ENCODE measurements at places on chromosomes 6 and 20.

DNA sequence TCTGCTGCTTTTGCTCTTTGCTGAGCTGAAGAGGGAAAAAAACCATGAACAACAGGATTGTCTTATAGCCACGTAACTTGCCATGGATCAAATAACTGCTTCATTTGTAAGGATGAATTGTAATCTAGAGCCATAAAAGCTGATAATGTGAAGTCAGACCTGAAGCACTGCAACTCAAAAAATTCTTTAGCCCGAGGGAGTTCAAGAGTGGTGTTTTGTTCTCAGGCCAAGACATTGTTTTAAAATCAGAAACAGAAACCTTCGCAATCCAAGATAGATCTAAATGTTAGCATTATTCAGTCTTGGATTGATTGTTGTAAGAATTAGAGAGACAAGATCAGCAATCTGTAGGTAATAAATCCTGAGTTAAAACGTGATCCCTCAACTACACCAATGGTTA, at the start of gene TRAPPC3L:
Gene TRAPPC3L, minus strand, starts transcription at position 34 of the 400 bp plus-strand sequence. CDS start 170 bp downstream, outside the sequence.
- no peak for DNase-seq

DNA sequence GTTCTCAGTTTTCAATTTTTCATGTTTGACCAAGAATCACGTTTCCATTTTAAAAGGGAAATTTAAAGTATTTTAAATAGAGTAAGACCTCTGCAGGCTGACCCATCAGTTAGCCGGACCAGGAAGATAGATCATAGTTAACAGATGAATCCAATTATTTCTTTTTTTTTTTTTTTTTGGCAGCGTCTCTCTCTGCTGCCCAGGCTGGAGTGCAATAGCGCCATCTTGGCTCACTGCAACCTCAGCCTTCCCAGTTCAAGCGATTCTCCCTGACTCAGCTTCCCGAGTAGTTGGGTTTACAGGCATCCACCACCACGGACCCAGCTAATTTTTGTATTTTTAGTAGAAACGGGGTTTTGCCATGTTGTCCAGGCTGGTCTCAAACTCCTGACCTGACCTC, 256.7 kb upstream of the CNR1 start:
- DNase-seq: no peak

DNA sequence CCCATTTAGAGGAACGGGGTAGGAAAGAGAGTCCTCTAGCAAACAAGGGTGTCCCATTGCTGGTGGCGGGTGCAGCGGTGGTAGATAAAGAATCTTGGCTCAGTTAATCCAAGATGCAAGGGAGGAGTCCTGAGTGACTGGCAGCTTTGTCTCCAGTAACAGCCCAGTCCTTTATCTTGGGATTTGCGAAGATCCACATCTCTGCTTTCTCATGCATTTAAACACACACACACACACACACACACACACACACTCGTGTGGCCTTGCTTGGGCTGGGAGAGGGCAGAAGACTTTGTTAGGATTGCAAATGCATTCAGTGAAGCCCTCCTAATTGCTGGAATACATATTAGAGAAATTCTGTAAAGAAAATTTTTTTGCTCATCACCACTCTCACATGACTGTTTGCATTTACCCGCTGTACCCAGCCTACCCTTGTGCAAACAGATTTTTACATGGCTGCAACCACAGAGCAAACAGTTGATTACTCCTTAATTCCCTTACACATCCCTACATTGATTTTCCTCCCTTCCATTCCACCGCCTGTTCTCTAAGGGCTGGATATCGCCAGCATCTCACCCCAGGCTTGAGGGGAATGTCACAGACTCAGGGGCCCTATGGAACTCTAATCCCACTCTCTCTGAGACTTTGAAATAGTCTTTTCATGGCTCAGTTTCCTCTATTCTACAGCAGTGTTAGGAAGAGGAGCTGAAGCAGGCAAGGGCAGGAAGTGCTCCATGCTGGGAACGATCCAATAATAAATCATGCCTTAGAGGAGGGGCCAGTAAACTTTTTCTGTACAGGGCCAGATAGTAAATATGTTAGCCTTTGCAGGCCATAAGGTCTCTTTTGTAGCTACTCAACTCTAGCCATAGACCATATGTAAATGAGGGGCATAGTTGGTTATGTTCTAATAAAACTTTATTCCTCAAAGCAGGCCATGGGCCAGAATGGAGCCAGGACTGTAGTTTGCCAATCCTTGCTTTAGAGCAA, 3.5 kb downstream of the C6orf132 start:
- no peak for DNase-seq

- no peak for DNase-seq
Observed at GRCh38 chr6:65776332-65776731, 69.3 kb upstream of the EYS start.

DNA sequence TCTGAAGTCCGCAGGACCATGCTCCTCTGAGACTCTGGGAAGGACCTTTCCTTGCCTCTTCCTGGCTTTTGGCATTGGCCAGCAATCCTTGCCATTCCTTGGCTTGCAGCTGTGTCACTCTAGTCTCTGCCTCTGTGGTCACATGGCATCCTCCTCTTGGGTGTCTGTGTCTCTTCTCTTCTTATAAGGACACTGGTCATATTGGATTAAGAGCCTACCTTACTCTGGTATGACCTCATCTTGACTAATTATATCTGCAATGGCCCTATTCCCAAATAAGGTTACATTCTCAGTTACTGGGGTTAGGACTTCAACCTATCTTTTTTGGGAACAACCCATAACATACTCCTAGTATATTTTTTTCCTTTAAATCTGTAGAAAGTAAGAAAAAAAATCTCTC, 49.9 kb upstream of the GTSF1L start:
- no peak for DNase-seq

DNA sequence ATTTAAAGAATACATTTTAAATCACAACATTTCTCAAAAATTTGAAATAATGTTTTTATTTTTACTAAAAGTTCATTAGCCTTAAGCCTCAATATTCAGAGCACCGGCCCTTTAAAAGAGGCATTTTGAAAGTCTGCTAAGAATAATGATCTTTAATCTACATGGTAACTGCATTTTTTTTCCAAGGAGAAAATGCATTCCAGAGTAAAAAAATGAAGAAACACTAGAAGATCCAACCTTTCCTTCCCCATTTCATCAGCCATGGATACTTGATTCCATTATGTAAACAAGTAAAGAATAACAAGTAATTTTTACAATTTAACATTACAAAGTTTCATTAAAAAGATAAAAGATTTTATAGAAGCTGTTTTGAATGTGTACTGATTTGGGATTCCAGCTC, 21.8 kb downstream of the LCA5 start:
- no peak for DNase-seq

DNA sequence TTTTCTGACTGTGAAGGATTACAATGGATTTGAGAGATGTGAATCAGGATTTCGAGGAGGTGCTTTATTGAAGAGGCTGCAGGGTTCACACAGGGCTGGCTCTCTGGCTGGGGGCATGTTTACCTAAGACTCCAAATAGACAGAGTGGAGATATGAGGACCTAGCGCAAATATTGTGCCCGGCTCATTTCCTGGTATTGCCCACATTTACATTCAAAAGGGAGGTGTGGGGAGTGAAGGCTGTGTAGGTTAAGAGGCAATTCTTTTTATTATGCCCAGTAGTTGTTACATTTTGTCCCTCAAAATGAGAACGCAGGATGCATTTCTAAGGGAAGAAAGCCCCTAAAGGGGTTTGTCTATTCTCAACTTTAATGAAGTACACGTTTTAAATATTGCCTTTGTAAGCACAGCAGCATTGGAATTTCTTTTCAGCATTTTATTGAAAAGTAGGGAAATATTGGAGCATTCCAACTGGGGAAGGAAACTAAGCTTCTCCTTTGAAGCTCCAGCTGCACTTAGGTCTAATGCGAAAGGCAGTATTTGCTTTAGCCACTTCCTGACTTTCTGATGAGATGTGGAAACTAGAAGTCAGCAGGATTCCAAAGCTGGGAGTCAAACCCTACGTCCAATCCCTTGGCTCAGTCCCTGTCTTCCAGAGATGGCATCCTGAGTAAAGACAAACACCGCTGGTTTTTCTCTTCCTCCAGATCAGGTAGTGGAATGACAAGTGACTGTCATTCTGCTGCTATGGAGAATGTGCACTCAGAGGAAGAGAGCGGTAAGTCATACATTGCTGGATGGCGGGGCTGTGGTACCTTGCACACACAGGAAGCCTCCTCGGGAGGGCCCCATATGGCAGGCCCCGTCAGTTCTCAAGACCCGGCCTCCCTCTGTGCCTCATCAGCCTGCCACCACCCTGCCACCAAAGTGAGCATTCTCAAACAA, 70.7 kb downstream of the MYB start:
- no peak for DNase-seq

GRCh38 chr6:56346958-56347357, 99.6 kb upstream of the COL21A1 start:
- no peak for DNase-seq

- peak; percentile 26 for DNase-seq
Observed at GRCh38 chr6:16769131-16769985, 8.1 kb upstream of the ATXN1 start.

DNA sequence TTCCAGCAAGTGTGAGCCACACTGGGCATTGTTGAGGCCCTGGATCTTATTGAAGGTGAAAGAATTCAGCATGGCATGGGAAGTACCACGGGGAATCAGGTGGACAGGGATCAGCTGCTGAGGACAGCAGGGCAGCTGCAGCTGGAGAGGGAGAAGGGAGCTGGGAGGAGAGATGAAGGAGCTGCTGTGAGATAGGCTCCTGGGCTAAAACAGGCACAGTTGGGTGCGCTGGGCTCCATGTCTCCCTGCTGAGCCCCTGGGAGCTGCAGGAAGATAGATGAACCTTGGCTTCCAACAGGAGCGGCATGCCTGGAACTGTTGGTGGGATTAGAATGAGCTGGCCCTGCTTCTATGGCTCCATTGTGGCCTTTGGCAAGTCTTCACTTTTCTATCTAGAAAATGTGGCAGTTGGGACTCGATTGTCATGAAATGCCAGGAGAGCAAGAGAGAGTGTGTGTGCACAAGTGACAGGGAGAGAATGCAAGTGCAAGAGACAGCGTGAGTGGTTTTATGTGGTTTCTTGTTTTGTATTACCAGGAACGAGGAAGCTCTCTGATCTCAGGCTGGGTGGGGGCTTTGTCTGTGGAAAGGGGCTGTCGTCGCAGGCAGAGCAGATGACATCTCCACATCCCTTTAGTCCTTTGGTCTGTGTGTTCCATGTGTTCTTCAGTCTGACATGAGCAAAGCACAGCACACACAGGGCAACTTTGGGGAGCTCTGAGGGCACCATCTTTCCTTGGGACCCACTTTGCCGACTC, 20.4 kb downstream of the SNPH start:
- no peak for DNase-seq

- no peak for DNase-seq
Observed at GRCh38 chr6:151130329-151130728, 109.4 kb upstream of the AKAP12 start.

- DNase-seq: no peak
Observed at GRCh38 chr6:144066741-144067484, 28.5 kb downstream of the SF3B5 start.

DNA sequence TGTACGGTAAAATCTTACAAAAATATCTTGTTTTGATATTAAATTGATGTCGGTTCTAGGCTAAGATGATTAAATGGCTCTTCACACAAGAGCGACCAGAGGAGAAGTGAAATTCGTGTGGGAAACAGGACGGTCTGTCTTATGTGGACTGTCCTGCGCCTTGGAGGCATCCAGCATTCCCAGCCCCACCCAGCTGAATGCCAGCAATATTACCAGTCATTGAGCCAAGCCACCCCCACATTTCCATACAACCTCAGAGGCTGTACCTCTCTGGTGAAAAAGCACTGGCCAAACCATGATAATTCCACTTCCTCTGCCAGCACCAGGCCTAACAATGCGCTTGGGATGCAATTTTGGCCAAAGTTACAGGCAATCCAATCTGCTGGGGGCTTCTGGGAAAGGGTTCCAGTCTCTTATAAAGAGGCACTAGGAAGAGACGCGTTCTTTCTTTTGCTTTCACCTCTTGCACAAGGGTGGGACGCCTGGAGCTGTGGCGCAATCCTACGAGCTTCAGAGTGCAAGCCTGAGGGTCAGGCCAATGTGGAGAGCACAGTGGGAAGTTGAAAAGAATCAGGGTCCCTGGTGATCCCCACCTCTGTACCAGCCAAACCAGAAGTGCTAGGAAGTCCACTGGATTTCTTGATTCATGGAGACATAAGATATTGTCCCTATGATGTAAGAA, 213.1 kb downstream of the PREX1 start:
- no peak for DNase-seq

DNA sequence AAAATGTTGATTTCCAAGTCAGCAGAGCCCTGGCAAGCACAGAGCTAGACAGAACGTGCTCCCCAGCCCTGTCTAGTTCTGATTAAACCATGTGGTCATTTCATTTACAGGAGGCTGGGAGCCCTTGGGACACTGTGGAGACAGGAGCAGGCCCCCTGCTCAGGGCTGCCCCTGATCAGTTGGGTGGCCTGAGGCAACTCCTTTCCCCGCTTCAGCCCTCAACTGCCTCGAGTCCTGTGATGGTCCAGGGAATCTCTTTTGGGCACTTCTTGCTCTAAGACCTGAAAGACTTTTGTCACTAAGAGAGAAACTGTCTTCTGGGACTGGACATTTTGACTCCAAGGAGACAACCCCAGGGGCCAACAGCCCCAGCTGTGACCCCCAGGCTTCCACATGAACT, 13.5 kb downstream of the DYNLRB1 start:
- no peak for DNase-seq

DNA sequence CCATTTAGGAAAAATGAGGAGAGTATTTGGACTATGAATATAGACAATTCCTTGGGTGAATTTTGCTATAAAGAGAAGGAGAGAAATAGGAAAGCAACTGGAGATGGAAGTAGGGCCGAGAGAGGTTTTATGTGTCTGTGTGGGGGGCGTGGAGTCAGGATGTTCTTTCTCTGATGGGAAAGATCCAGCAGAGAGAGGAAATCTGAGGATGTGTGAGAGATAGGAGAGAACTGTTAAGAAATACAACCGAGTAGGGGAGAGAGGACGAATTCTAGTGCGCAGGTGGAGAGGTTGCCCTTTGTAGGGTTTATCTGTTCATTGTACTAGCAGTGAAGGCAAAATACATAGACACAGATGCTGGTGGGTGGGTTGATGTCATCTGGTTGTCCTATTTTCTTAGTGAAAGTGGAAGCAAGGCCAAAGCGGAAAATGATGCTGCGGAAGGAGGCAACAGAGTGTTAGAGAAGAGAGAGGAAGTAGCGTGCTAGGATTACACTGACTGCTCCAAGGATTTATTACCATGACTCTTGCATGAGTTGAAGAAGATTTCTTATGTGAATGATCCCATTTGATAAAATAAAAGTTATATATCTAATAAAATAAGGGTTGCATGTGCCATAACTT, 57.7 kb downstream of the CLVS2 start:
- no peak for DNase-seq
